ENCODE measurements at places on chromosomes 11 and 22. TPM values are rescaled to one million over a fixed set of nuclear protein-coding genes. Genes with fewer than 3 reads are reported as not detected.

The SYT9 gene
- 0.92 TPM for total RNA-seq

The SLC1A2 gene
- 2.2 TPM for total RNA-seq

The MLC1 gene
- 0.21 TPM for total RNA-seq

The PANX3 gene
- total RNA-seq: not detected

The SHANK2 gene
- total RNA-seq: 5.9 TPM

The SAA4 gene
- not detected for total RNA-seq

The USH1C gene
- total RNA-seq: 4.3 TPM

The PANX2 gene
- total RNA-seq: 0.31 TPM

The MS4A6E gene
- total RNA-seq: not detected

The ASCC2 gene
- total RNA-seq: 24.8 TPM

The LIF gene
- total RNA-seq: 0.51 TPM

The OR52E8 gene
- total RNA-seq: not detected

The C11orf42 gene
- not detected for total RNA-seq

The YIF1A gene
- total RNA-seq: 53.5 TPM

The ZNF280B gene
- total RNA-seq: 1.0 TPM

The APOBEC3H gene
- total RNA-seq: not detected

The PKDREJ gene
- 0.10 TPM for total RNA-seq

The VWCE gene
- 0.41 TPM for total RNA-seq

The KRTAP5-2 gene
- not detected for total RNA-seq

The NAALAD2 gene
- 8.5 TPM for total RNA-seq

The SLC16A8 gene
- not detected for total RNA-seq

The NOX4 gene
- total RNA-seq: 2.7 TPM

The SUSD2 gene
- 0.82 TPM for total RNA-seq

The ALDH3B1 gene
- 3.8 TPM for total RNA-seq

The KCNE3 gene
- 5.0 TPM for total RNA-seq

The ZP1 gene
- total RNA-seq: not detected

The WT1 gene
- not detected for total RNA-seq

The F2 gene
- total RNA-seq: not detected

The MRPL16 gene
- 42.6 TPM for total RNA-seq

The HBB gene
- total RNA-seq: 162 TPM

The CABP4 gene
- total RNA-seq: 1.1 TPM

The SLC5A4 gene
- not detected for total RNA-seq

The IL10RA gene
- 5.9 TPM for total RNA-seq

The RRM1 gene
- 80.0 TPM for total RNA-seq

Data from tongue (tissue), 3 donors.